ENCODE measurements at places on chromosomes 4 and X.

DNA sequence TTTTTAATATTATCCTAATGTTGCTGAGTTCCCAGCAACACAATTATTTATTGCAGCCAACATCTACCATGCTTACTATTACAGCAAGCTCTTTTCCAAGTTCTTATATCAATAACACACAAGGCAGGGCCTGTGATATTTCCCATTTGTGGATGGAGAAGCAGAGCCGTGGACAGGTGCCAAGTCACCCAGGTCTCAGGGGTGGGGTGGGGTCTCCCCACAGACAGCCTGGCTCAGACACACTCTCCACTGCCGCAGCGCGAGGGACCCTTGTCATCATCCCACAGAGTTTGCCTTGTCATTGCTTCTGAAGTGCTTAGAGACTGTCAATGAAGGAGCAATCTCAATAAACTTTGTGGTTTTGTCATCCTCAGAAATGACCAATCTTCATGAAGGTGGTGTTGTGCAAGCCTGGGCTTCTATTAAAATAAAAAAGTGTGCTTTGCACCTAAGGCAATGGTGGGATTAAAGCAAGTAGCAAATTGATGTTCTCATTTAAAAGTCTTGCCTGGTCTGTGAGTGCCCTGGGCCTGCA is 76.1 kb downstream of the SORBS2 start:
- DNase-seq: no peak

DNA sequence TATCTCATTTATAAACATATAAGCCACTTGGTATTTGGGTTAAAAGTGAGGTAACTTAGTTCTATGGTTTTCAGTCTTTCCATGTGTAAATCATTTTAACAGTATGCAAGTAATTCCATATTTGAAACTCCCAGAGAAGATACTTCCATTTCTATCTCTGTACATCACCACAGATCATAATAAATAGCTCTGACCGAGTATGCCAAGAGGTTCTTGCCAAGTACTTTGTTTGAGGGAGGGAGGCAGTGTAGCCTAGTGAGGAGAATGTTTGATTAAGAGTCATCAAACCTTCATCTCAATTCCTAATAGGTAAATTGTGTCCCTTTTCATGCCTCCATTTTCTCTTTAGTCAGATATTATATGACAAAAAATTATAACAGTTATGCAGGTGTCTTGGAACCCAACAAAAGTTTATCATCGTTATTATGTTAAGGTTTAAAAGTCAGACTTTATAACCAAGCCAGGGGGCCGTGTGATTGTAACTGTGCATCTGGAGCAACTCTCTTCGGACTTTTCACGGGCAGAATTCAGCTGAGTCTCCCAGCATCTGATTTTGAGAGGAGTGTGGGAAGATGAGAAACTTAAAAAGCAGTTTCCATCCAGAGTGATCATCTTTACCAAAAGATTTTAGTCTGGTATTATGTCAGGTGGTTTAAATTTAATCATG is 123.8 kb downstream of the ANK2 start:
- no peak for DNase-seq

DNA sequence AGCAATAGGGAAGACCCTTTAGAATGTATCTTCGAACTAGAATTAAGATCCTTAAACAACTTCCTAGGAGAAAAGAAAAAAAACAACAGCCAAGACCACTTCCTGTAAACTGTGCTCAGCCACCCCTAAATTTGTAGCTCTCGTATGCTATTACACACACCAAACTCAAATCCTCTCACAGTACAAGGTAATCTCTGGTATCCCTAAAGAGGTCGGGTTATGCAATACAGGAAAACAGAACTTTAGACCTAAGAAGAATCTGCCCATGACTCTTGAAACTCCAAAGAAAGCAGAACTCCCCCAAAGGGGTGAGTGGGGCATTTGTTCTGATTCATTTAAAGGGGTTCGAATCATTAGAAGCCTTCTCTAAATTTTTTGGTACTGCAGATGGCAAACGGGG is 170.9 kb upstream of the CASK start:
- no peak for DNase-seq

GRCh38 chr4:28313729-28314713 is 1453.4 kb downstream of the STIM2 start:
- DNase-seq: no peak

GRCh38 chr4:62953752-62954151 is 1455.5 kb downstream of the TECRL start:
- DNase-seq: no peak

GRCh38 chrX:9436812-9437211 is 28.0 kb upstream of the TBL1X start:
- no peak for DNase-seq
